Activated CD8-positive, alpha-beta memory T cell treated with anti-CD3 and anti-CD28 coated beads for 1 hour (primary cell): ENCODE measurements at places on chromosomes 11 and 22.
A peak's percentile ranks its signal among the peaks of the same experiment; 100 is the strongest.

DNA sequence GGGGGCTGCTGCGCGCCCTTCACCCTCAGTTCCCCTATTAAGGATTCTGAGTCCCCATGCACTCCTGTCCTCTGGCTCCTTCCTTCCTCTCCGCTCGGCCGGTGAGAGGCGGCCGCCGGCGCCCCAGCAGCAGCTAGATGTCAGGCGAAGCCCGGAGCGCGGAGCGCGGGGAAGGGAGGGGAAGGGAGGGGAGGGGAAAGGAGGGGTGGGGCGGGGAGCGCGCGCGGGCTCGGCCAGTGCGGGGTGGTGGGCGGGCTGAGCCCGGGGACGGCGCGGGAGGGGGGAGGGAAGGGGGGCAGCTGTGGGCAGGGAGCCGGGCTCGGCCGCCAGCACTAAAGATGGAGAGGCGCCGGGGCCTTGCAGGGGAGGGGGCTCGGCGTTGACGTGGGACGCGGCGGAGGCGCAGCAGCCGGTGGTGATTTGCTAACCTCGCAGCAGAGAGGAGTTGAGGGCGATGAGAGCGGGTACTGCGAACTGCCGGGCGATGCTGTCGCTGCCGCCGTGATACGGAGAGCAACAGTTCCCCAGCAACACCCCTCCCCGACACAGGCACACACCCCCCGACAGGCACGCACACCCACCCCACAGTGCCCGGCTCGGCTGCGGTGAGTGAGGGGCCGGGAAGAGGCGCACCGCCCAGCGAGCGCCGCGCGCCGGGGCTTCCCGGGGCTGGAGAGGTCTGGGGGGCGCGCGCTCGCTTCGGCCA, at the start of gene ZBTB16:
TSS of gene ZBTB16 (plus strand) at position 434 of the 706 bp plus-strand sequence. CDS start 3,590 bp downstream, outside the sequence.
- peak; percentile 51 for DNase-seq

DNA sequence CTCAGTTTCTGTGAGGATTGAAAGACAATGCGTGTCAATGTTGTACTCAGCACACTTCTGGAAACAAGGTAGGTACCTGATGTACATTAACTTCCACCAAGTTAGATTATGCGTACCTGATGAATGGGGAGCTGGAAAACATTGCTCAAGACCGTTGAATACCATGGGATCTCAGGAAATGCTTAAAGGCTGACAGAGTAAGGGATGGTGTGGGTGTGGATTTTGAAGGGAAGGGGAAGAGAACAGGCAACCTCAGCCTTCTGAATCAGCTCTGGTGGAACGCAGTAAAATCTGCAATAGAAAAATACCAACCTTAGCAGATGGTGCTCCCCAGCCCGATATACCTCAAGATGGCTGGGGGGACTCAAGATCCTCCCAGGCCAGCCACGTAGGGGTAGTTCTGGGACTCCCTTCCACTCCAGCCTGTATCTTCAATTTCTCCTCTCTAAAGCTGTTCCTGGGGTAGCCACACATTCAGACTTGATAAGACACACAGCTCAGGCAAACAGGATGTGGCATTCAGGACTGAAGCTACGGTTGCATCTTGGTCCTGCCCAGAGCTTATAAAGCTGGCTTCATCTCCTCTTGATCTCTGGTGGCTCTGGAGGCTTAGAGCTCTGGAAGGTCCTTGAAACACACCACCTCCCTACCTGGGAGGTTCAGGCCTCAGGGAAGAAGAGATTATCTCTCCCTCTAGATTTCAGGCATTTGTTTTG, 111.8 kb downstream of the CTNND1 start:
- DNase-seq: no peak

GRCh38 chr11:1237128-1237580, 14.3 kb downstream of the MUC5B start:
- no peak for DNase-seq

DNA sequence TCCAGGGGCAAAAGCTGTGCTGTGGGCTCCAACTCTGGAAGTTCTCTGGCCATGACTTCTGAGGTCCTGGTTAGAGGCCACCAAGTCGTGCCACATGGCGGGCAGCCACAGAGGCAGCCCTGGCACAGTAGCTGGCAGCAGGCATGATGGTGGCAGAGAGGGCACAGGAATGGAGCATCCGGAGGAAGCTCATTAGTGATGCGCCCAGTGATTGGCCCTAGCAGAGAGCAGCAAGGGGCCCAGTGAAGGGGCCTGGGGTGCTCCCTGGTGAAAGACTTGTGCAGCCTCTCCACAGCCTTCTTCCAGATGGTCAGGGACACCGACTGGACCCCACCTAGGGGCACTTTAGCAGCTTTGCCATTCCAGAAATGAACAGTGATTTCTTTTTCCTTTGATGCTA, 7.0 kb downstream of the C11orf16 start:
- no peak for DNase-seq

GRCh38 chr11:10322401-10322800, 17.5 kb downstream of the ADM start:
- no peak for DNase-seq

DNA sequence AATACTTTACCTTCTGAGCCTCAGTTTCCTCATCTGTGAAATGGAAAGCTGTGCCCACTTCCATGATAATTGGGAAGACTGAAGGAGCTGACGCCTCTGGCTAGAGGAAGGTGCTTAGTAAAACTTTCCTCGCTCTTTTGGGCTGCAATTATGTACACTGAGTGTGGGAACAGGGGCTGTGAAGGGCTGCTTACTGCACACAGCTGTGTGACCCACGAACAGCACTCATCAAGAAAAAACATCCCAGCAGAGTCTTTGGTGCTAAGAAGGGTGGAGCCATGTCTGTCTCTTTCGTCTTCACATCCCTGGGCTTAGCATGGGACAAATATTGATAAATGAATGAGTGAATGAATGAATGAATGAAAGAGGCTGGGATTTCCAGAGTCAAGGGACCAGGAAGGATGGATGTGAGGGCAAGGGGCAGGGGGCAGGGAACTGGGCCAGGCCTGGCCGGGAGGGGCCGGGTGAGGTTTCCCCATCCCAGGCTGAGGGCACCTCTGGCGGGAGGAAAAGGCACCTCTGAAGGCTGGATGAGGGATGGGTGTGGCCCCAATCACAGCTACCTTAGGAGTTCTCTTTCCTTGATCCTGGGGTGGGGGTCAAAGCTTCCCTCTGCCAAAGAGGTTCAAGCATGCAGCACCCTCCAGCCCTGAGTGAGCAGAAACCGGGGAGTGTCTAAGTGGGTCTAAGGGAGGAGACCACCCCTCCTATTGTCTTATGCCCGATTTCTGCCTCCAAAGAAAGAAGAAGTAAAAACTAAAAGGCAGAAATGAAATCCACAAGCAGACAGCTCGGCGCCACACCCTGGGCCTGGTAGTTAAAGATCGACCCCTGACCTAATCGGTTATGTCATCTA, 9.2 kb upstream of the CD5 start:
- no peak for DNase-seq
